ENCODE measurements at places on chromosomes 1 and 21.

DNA sequence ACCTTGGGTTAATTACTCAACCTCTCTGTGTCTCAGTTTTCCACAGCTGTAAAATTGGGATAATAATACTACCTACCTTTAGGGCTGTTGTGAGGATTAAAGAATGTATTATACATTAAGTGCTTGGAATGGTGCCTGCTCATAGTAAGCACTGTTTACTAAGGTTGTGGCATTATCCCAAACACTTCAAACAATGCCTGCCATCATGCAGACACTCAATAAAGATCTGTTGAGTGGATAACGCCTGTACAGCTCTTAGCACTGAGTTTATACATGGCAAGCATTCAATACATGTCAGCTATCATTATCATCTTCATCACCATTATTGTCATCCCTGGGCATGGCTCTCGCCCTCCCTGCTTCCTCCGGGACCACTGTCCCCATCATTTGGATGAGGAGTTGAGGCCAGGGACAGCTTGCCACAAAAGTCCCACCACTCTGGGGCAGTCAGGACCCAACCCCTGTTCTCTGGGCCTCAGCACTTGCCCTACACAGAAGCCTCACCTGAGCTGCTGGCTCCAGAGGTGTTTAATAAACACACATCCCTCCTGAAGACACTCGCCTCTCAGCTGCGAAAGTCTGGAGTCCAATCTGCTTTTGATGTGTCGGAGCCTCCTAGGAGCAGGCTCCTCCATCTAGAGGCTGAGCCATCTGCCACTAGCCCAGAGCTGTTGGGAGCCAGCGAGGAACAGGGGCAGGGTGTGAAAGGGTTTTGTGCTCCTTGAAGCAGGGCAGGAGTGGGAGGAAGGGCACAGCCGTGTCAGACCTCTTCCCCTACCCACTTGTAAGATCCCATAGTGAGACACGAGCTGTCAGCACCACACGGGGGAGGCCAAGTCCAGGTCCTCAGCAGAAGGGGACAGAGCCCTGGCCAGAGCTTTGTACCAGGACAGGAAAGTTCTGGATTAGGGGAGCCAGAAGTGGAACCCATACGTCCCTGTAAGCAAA lies 80.9 kb upstream of the ZC3H12A start:
- no peak for DNase-seq

DNA sequence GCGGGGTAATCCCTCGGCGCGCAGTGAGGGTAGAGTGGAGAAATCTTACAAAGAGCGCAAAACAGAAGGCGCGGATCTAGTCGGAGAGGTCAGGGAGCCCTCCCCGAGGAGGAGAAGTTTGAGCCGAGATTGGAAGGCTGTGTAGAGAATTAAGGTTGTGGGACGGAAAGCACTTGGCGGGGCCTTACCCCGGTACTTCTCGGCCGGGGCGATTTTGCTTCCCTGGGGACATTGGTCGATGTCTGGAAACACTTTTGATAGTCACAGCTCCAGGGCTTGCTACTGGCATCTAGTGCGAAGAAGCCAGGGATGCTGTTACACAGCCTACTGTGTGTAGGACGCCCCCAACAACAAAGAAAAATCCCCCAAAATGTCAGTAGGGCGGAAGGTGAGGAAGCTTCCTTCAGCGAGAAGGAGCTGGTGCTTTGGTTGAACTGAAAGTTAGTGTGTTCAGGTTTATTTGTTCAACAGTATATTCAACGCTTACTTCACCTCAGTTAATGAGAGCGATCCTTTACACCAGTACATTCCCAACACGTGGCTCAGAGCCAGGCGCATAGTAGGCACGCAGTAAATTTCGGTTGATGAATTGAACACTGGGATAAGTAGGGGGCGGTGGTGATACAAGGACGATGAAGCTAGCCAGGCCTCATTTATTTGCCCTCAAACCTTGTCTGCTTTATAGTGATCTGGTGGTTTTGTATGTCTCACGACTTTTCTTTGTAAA lies 807 bp downstream of the CEP85 start:
- no peak for DNase-seq

DNA sequence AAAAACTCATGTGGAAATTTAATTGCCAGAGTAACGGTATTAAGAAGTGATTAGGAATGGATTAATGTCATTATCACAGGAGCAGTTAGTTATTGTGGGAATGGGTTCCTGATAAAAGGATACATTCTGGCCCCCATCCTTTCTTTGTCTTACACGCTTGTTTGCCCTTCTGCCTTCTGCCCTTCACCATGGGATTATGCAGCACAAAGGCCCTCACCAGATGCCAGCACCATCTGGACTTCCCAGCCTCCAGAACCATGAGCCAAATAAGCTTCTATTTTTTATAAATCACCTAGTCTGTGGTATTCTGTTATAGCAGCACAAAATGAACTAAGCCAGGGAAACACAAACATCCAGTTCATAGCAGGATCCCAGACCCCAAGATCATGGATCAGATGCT lies 33.9 kb upstream of the POU2F1 start:
- DNase-seq = no peak

- DNase-seq = no peak
Measured at GRCh38 chr1:172951730-172952365, 98.9 kb downstream of the TNFSF18 start.

DNA sequence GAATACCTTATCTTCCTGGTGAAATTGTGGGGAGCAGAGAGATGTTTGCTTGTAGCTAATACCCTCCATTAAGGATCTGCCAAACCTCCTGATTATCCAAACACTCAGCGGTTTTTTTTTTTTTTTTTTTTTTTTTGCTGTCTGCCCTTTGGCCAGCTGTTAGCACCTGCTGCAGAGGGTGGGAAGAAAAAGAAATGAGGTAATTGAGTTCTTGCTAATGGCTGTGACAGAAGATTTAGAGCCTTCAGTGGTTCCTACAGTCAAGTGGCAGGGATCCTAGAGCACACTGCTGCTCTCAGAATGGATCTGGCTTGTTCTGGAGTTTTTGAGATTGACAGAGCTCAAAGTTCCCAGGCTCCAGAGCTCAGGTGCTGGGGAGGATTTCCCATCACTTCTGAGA lies 342.5 kb downstream of the DISC1 start:
- DNase-seq = no peak

GRCh38 chr21:27683292-27683691 lies 716.4 kb upstream of the ADAMTS5 start:
- no peak for DNase-seq

GRCh38 chr1:58401991-58402390 lies 144.5 kb downstream of the OMA1 start:
- no peak for DNase-seq

GRCh38 chr1:111269825-111270406 lies 20.7 kb upstream of the CHIA start:
- no peak for DNase-seq

- DNase-seq = no peak
Measured at GRCh38 chr1:71695821-71696220, 586.5 kb downstream of the NEGR1 start.

GRCh38 chr1:68231627-68232288 lies 565 bp downstream of the WLS start:
- no peak for DNase-seq

DNA sequence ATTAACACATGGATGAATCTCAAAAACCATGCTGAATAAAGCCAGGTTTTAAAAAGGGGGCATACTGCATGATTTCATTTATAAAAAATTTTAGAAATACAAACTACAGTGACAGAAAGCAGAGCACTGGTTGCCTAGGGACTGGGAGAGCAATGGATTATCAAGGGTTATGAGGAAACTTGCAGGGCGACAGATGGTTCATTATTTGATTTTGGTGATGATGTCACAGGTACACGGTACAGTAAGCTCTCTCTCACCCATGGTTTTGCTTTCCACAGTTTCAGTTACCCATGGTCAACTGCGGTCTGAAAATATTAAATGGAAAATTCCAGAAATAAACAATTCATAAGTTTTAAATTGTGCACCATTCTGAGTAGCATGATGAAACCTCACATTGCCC lies 14.1 kb downstream of the VAMP4 start:
- DNase-seq = no peak

DNA sequence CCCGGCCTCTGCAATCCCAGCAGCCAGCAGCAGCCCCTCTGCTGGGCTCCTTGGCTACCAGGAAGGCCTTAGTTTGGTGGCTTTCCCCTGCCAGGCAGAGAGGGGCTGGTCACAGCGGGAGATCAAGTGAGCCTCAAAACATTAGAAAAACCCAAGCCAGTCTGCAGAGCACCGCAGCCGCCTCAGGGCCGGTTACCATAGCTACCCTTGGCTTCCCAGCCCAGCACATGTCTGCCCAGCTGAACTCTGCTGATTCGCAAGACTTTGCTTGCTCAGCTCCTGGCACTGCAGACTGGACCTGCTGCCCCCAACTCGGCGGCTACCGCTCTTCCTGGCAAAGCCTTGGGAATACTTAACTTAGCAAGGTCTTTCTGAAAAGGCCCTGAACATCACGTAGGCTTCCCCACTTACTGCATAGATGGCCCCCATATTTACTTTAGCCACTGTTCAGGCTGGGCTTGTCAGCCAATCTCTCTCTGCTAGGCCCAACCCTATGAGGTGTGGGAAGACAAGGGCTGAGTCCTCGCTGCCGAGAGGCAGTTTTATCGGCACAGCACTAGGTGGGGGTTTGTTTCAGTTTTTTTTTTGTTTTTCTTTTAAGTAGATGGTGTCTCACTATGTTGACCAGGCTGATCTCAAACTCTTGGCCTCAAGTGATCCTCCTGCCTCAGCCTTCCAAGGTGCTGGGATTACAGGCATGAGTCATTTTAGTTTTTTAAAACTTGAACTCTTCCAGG lies 28.6 kb upstream of the PLEKHG5 start:
- no peak for DNase-seq

DNA sequence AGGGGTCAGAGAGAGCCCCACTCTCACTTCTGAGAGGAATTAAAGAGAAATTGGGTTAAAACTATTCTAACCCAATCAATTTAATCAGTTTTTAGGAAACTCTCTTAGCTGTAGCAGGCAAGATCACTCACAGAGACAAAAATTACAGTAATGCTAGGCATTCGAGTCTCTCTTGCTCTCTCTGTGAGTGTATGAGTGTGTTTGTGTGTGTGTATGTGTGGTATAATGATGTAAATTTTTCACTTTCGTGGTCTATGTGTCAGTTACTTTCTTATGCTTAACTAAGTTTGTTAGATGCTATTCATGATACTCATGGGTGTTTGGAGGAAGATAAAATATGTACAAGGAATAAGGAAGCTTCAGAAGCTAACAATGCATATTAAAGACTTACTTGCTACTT lies 131.3 kb downstream of the FASLG start:
- DNase-seq = no peak

- DNase-seq = no peak
Measured at GRCh38 chr21:44443891-44444285, 11.4 kb upstream of the LRRC3 start.

GRCh38 chr21:44326716-44327602 lies 12.2 kb downstream of the CFAP410 start:
- no peak for DNase-seq

DNA sequence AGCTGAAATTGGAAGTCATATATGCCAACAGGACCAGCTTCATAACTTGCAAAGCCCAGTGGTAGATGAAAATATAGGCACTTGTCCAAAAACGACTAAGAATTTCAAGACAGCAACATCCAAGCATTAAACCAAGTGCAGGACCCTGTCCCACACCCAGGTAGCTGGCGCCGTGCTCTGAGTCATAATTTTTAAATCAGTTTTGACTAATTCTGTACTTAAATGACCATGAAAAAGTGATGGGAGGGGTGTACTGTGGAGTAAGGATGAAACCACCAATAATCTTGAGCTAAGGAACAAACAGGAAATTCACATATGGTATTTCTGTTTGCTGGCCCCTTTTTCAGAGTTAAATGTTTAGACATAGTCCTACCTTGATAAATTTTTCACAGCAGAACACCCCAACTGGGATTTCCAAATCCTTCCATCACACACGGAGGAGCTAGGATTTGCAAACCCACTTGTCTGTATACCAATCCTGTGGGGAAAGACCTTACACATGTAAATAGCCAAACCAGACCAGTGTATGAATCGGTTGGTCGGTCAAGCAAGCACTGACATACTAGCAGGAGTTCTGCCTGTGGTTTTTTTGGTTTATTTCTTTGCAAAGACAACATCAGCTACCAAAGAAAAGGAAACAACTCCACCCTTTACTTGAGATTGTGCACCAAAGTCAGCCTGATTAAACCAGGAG lies 235.7 kb upstream of the RAB4A start:
- no peak for DNase-seq

DNA sequence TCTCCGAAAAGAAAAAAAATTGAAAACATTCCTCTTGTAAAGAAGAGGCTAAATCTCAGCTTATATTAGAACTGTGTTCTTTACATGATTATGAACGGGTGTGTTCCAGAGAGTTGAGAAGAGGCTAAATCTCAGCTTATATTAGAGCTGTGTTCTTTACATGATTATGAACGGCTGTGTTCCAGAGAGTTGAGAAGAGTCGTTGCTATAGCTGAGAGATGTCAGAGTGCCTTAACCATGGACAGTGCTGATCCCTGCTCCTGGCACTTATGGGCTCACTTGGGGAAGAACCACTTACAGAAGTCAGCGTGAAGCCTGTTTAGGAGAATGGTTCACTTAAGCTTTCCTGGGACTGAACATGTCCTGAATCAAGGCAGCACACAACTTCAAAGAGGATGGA lies 35.0 kb downstream of the SLC35F3 start:
- no peak for DNase-seq

DNA sequence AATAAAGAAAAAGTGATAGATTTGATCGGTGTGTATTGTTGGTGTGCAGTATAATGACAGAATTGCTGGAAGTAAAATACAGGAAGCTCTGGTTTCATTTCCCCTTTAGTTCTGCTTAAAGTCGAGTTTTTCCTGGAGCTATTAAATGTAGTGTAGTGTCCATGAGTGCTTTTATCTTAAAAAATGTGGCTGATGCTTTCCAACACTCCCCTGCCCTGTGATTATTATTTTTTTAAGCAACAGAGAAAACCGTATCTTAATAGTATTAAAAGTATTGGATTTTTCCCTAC lies 1.1 kb downstream of the LGALS8 start:
- DNase-seq = no peak

- no peak for DNase-seq
Measured at GRCh38 chr1:38046333-38046883, at the start of gene POU3F1. Gene POU3F1 (minus strand): TSS chr1:38046793. CDS start chr1:38046743, 50 bp downstream.

- DNase-seq = no peak
Measured at GRCh38 chr1:238964631-238965030, 421.7 kb upstream of the CHRM3 start.

DNA sequence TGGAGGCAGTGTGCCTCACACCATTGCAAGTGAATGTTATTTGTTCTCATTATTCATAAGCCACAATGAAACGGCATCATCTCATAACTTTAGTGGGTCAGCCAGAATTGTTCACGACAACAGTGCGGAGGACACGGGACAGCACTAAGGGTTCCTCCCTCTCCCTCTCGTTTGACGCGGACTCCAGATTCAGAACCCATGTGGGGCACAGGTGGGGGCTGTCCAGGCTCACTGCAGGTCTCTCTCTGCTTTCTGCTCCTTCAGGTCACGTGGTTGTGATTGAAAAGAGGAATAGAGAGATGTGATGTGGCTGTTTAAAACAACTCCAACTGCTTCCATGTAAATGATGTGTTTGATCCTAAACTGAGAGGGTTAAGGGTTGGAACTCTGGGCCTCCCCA lies 13.5 kb downstream of the RUNX1 start:
- no peak for DNase-seq
